ENCODE measurements at places on chromosomes 4 and X.

DNA sequence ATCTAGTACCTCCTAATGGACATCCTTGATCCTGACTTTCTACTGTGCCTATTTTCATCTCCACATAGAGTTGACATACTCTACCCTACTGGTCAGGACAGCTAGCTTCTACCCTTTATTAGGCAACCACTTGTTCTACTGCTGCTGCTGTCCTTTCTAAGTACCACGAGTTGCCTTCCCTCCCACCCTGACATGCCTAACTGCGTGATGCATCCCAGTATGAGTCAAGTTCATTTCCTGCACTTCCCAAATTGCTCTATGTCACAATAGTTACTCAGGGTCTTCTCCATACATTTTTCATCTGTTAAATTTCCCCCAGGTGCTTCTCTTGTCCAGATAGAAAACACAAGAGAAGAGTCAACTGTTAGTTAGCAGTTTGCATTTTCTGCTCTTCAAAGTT lies 133.4 kb downstream of the TBC1D19 start:
- DNase-seq, result no peak

- DNase-seq, result no peak
These were observed 2.9 kb upstream of the UCP1 start for GRCh38 chr4:140571620-140572019.

- no peak for DNase-seq
These were observed 67.8 kb downstream of the SMC1A start for GRCh38 chrX:53354669-53355068.

DNA sequence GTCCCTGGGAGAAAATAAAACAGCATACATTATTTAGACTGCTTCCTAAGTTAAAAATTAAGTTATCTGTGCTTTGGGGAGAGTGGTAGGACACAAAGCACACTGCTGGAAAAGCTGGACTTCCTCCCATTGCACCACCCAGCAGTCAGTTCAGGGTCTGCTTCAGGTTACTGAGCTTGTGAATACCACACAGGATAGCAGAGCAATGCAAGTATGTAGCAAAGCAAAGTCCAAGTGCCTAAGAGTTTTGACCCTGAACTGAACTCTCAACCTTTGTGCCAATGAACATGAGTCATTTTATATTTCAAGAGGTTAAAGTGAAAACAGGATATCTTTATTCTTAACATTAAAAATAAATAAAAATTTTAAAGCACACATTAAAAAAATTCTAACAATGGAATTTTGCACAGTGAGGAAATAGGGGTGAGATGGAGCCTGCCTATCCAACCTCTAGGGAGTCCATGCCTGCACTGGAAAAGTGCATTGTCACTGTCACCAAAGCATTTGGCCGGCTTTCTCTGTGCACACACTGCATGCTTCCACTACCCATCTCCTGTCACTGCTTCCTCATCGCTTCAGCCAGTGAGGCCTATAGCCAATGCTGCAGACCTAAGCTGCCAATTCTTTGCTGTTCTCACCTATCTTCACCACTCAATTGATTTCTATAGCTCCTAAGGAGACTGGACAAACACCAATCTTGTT lies 50.9 kb downstream of the ABCG2 start:
- DNase-seq, result no peak

- DNase-seq, result no peak
These were observed 2.5 kb upstream of the PDGFRA start for GRCh38 chr4:54226404-54227255.

- DNase-seq, result no peak
These were observed 361.6 kb upstream of the SPOCK3 start for GRCh38 chr4:167595898-167596297.

DNA sequence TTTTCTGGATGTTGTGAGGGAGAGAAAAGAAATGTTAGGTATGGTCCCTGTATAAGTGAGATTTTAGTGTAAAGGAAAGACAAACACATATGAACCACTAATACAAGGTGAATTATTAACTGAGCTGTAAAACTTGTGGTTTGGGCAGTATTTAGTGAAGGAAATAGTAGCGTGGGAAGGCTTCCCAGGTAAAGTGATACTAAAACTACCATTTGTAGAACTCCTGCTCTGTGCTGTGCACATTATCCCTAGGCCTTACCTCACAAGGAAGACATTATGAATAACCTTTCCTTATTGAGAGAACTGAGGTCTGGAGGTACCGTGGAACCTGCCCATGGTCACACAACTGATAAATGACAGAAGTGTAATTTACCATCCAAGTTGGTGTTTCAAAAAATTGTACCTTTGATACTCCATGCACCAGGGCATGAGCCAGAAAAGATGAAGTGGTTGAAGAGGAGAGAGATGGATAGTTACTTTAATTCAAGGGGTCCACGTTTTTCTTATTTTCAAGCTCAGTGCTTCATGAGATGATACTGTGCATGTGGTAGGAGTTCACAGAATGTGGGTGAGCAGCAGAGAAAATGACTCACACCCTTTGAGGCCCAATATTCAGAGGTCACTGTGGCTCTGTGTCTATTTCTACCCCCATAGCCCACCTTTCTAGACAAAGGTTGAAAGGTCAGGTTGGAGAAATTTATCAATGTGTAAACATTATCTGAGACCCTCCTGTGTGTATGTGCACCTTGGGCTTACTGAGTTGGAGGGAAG lies 2.6 kb upstream of the VSIG4 start:
- no peak for DNase-seq

DNA sequence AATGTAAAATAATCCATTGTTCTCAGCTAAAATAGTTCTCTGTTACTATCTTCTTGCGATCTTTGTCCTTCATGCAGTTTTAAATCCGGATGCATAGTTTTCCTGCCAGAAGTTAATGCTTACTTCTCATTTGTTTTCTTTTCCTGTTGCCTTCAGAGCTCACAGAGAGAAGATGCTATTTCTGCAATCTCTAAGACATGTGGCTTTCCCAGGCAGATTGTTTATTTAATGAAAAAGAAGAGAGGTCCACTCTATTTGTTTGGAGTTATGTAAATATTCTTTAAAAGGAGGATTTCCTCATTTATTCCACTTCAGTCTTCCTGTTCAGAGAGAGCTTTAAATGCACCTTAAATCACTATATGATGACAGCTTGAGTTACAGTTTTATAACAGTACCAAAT lies 39.3 kb upstream of the HPGD start:
- DNase-seq, result no peak

GRCh38 chr4:26372525-26373172 lies 51.8 kb downstream of the RBPJ start:
- no peak for DNase-seq

DNA sequence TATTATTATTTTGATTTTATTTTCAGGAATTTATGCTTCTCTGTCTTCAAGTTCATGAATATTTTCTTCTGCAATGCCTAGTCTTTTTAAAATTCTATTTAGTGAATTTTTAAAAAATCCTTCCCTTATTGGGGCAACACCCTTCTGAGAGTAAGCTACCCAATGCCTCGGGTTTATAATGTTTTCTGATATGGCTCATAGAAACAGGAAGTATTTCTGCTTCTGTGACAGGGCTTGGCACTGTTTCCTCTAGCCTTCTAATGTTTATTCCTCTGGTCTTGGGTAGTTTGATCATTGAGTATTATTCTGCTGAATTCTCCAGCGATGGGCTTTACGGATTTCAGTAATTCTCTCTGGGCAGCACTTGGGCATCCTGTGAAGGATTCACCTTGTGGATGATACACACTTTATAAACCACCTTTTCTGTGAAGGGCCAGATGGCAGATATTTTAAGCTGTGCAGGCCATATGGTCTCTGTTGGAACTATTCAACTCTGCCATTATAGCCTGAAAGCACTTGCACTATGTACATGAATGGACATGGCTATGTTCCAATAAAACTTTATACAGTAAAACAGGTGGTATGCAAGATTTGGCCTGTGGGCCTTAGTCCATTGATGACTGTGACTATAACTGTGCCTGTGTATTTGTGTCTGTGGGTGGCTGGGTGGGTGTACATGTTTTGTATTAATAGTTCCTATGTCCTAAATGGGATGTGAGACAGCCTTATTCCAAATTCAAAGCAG lies 95.9 kb upstream of the FAT1 start:
- DNase-seq, result no peak

DNA sequence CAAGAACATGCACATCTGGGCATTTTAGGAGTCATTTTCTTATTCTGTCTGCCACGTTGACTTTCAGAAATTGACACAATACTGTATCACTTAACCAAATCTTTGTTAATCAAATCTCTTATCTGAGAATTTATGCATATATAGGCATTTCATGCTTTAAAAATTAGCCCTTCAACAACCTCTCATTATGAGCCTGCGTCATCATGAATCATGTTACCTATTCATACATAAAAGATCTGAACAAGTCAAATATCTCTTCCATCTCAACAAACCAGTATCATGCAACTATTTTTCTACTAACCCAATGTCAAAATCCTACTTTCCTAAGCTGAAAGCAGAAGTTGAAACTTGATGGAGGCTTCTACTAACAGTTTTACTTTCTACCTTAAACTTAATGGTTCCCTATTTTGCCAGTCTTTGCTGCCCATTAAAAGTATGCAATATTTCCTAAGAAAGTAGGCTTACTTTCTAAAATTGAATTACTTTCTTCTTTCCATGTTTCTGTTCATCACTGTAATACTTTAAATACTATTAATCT lies 1.8 kb downstream of the ADAM29 start:
- no peak for DNase-seq

DNA sequence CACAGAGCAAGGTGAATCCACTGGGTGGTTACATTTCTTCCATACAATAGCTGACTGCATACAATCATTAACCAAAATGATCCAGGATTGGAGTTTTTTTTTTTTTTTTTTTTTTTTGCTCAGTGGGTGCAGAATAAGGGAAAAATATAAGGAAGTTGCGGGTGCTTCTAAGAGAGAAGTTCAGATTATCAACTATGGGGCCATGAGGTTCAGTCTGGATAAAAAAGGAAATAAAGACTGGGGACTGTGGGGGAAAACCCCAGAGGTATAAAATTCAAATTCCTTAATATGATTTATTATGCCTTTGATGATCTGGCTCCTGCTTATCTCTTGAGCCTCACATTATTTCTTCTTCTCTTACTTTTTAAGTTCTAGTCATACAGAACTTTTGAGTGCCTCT lies 5.9 kb upstream of the EIF1AX start:
- no peak for DNase-seq

GRCh38 chr4:6905516-6906445 lies 3.8 kb upstream of the TBC1D14 start:
- DNase-seq, result no peak

GRCh38 chr4:3334316-3334715 lies 41.5 kb downstream of the RGS12 start:
- DNase-seq, result no peak

DNA sequence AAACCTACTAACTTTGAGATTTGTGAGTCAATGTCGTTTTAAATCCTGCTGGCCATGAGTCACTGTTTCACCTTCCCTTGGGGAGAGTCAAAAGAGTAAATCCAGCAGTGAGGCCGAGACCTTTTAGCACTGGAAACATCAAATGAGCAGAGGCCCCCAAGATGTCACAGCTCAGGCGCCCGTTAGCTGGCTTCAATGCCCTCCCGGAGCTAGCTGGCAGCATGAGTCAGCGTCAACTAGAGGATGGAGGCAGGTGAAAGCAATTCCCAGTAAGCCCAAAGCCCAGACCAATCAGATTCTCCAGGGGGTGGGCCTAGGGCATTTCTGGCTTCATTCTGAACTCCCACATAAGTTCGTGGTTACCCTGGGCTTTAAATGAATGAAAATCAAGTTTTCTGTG lies 170.9 kb downstream of the CLCN4 start:
- no peak for DNase-seq

DNA sequence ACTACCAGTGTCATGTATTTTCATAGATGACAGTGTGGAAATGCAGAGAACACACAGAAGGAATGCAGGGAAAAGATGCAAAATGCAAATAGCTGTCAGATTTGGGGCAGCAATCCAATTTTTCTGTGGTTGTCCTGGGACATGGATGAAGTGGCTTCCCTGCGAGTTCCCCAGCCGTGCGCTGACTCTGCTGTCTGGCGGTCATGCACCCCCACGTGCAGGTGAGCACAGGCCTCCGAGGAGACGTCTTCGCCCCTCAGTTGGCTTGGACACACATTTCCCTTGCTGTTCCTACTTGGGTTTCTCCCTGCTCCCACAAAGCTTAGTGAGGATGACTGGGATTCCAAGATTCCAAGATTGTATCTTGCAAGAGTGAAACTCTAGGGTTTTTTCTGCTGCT lies 24.4 kb downstream of the BLOC1S4 start:
- DNase-seq, result no peak

- DNase-seq, result no peak
These were observed at the start of gene NPY1R for GRCh38 chr4:163332526-163333406. Gene NPY1R (minus strand): TSS chr4:163332596. CDS start chr4:163326554, 6,042 bp downstream.

- no peak for DNase-seq
These were observed 327.4 kb downstream of the KCTD8 start for GRCh38 chr4:44121210-44121609.

DNA sequence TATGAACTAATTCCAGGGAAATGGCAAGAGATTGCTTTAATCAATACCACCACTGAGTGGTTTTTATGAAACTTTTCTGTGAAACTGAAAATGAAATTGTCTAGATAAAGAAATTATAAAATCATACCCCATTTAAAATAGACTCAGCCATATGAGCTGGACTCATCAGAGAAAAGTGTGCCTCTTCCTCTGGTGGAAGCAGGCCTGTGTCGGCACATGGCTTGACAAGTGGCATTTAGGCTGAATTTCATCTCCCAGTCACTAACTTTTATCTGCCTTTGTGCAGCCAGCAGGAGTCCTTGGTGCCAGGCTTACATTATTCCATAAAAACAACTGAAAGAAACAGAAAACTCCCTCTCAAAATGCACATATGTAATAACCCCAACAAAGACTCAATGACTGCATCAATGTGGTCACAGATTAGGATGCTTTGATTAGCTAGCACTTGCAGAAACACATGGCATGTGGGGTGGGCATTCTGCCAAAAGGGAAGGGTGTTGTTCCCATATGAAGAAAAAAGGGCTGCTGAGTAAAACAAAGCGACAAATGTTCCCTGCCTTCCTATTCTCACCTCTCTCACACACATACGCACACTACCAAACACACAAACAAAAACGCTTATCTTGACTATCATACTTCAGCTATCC lies 232.3 kb downstream of the PABPC4L start:
- no peak for DNase-seq

DNA sequence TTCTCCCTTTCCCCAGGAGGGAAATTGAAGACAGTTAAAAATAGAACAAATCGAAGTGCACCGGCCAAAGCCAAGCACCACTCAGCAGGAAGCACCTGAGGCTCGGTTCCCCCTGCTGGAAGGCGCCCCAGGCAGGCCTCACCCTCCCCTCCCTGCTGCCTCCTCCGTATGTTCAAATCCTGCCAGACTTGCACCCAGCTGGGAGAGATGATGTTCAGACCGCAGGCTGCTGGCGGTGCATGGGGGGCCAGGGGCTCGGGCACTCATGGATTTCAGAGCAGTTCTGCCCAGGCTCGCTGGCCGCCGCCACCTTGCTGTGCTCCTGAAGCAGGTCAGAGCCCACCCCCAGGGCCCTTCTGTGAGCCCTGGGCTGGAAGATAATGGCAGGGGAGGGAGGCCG lies 91.4 kb downstream of the DCTD start:
- DNase-seq, result no peak
